ENCODE measurements at places on chromosomes 3 and 15.

- DNase-seq, result no peak
These were observed 127.0 kb downstream of the MBNL1 start for GRCh38 chr3:152395764-152396163.

DNA sequence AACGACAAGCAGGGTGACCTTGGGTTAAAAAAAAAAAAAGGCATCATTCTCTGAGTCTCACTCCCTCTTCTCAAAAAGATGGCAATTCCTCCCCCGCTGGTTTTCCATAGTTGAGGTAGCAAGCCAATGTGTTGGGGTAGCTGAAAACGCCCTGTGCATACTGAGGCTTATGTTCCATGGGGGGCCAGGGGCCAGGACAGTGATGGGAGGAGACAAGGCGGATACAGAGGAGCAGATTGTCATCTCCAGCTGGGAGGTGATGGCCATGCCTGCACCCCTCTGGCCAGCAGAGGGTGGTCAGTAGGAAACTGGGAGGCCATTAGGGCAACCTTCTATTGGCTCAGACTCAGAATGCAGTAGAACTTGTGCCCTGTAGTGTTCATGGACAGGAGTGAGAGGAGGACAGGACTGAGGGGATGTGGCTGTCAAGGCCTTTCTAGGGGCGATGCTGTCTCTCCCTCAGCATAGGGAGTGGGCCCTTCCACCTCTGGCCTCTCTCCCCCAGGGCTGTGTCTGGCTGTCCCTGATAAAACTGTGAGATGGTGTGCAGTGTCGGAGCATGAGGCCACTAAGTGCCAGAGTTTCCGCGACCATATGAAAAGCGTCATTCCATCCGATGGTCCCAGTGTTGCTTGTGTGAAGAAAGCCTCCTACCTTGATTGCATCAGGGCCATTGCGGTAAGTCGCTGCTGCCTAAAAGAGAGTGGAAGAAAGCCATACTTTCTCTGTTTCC is 1.9 kb downstream of the TF start:
- no peak for DNase-seq

DNA sequence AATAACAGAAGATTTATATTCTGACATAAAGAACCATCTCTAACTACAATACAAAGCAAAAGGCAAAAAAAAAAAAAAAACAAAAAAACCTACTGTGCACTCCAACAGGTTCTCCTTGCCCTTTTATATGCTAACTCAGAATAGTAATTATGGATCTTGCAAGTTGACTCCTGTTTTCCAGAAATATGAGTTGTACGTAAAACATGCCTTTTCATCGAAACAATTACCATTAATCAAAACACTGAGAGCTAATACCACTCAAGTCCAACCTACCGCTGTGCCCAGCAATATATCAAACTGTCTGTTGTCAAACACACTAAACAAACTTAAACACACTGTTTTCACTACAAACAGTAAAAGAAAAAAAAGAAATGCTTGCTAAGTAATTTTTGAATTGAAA is 389.8 kb downstream of the TBC1D5 start:
- DNase-seq, result no peak

DNA sequence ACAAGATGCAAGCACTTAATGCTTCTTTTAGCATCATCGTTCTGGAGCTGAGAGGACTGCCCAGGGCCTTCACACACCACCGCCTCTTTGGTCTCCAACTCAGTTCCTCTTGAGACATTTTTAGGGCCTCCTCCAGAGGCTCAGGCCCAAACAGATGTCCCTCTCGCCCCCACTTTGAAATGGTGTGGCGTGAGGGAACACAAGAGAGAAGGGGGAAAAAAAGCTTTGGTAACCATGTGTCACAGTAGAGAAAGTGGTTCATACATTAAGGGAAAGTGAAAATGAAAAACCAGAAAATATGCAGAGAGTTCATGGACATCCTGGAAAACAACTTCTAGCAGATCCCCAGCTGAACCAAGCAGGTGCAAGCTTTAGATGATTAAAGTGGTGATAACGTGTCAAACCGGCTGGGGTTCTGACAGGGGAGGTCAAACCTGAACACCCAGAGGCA is 33.1 kb upstream of the FOXP1 start:
- no peak for DNase-seq

DNA sequence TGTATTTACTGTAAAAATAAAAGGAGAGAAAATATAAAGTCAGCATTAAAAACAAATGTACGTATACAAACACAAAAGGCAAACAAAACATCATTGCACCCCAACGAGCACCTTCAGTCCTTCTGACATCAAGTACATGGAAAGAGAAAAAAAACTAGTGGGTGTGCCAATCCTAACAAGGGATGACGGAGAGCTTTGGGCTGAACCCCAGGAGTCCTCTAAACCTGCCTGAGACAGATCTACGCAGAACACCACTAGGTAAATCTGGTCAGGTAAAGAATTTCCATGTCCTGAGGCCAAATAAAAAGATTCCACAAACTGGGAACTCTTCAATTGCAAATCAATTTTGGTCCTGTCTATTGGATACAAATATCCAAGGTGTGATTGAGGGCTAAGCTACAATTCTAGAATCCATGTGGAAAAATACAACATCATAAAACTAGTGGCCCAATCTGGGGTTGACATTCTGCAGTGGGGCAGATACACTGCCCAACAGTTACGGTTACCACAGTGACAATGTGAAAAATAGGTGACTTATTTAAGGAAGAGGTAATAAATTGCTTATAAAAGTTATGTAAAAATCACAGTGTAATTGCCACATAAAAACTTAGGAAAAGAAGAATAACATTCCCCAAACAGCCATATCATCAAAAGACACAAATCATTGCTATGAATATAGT is 14.2 kb downstream of the IFT80 start:
- DNase-seq, result no peak
